ENCODE measurements at places on chromosomes 13 and 19.

DNA sequence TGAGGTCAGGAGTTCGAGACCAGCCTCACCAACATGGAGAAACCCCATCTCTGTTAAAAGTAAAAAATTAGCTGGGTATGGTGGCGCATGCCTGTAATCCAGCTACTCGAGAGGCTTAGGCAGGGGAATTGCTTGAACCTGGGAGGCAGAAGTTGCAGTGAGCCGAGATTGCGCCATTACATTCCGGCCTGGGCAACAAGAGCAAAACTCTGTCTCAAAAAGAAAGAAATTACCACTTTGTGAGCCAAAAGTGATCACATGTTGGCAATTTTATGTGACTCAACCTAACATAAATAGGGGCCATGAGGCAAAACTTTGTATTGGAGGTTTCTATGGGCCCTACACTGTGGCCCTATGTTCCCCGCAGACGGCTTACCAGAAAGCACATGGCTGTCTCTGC lies 72.2 kb downstream of the MAP4K1 start:
- no peak for DNase-seq

DNA sequence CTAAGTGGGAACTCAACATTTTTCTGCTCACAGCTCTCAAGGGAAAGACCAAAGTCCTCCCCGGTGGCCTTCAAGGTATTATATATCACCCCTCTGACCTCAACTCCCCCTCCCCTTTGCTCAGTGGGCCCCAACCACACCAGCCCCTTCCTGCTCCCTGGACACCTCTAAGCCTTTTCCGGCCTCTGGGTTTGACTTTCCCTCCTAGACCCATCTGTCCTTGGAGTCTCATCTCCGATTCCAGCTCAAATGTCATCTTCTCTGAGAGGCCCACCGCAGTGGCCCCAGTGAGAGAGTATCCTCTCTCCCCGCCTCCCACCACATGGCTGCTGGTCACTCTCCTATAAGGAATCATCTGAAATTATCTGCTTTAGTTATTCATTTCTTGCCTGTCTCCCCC lies 941 bp upstream of the UHRF1 start:
- no peak for DNase-seq

- DNase-seq = no peak
These were observed 3.6 kb downstream of the TUBB4A start for GRCh38 chr19:6498294-6499036.

DNA sequence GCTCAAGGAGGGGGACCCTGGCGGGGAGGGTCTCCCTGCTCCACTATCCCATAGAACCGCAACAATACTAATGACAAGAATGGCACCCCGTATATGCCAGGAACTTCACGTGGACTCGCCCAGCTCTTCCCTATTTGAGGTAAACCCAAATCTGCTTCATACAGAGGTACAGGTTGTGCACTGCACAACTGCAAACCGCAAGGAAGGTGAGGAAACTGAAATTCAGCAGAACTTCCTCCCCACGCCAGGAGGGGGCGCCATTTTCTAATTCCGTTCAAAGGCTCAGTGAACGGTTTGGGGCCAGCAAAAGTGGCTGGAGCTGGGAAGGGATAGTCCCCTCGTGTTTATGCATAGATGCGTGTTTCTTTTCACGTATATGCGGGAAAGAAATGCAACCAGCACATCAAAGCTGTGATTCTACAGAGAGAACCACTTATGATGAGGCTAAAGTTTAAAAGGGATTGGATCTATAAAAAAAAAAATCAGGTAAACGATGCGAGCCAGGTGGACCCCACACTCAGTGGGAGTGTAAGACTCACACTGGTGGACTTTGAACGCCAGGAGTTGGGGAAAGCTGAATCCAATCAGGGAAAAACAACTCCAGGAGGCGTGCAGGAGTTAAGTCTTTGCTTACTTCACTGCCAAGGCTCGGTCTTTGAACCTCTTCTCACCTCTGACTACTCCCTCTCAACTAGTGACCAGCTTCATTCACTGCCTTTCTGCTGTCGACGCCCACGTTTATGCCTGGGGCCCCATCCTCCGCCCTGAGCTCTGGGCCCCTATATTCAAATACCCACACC lies 20.3 kb downstream of the C19orf81 start:
- DNase-seq = no peak

All from ureter (tissue), 1 donor.